Activated T-helper 9 cell treated with anti-CD3 and anti-CD28 coated beads, Interleukin-2, amount 50 U/mL, for 16 hours (primary cell): ENCODE measurements at places on chromosomes 7 and 10.
A peak's percentile ranks its signal among the peaks of the same experiment; 100 is the strongest.

DNA sequence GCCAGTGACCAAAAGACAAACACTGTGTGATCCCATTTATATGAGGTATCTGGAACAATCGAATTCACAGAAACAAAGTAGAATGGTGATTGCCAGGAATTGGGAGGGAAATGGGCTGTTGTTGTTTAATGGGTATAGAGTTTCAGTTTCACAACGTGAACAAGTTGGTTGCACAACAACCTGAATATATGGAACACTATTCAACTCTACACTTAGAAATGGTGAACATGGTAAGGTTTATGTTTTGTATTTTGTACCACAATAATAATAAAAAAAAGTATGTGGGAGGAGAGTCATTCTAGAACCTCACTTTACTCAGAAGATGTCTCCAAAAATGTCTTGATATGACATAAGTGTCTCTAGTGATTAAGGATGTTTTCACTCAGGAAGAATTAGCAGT lies 85.2 kb upstream of the SGCE start:
- no peak for DNase-seq

- DNase-seq = peak; percentile 10
These were observed 444.7 kb downstream of the DGKB start for GRCh38 chr7:14457568-14458453.

DNA sequence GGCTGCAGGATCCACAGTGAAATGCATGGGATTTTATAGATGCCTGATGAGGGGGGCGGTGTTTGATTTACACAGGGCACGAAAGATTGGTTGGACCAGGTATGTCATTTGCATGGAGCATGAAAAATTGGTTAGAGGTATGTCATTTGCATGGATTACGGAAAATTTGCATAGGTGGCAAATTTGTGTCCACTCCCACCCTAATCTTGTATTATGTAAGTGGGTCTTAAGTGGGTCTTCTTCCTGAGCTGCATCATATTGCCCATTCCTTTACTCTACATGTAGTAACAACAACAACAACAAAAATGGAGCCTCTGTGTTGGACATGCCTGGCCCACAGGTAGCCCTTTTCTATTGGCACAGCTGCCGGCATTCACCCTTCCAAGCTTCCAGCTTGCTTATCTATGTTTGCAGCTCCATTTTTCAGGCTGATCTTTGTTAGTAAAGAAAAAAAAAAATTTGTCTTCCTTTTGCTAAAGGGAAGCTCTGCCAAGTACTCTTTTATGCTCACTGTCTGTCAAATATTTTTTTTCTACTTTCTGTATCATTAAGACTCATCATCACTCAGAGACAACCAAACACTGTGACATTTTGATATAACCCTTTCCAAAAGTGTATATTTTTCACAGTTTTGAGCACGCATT lies 10.3 kb upstream of the ZNF273 start:
- no peak for DNase-seq

DNA sequence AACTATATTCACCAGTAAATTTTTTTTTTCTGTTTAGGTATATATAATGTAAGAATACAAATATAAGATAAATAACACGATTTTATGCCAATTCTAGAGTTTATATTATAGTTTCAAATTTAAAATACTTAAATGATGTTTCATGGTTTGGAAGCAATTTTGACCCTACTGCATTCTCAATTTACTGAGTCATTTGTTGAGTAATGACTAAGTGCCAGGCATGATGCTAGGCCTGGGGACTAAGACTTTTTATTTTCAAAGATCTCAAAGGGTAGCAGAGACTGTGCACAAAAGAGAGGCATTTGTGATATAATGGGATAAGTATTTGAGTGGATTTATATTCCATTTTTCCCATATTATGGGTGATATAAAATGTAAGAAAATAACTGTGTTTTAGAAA lies 78.9 kb upstream of the SMIM30 start:
- DNase-seq = no peak

- DNase-seq = no peak
These were observed 145.5 kb upstream of the CELF2 start for GRCh38 chr10:10872035-10872673.

- no peak for DNase-seq
These were observed 3.4 kb upstream of the MINDY3 start for GRCh38 chr10:15863733-15864132.

GRCh38 chr7:157007470-157008066 lies 2.9 kb downstream of the MNX1 start:
- no peak for DNase-seq

- DNase-seq = no peak
These were observed 6.7 kb downstream of the BHLHA15 start for GRCh38 chr7:98217623-98218582.

GRCh38 chr10:112775892-112776674 lies 174.0 kb upstream of the TCF7L2 start:
- DNase-seq = no peak

GRCh38 chr7:154781369-154782303 lies 221.3 kb downstream of the PAXIP1 start:
- DNase-seq = no peak

- no peak for DNase-seq
These were observed 73.1 kb downstream of the CRPPA start for GRCh38 chr7:16348251-16348650.

DNA sequence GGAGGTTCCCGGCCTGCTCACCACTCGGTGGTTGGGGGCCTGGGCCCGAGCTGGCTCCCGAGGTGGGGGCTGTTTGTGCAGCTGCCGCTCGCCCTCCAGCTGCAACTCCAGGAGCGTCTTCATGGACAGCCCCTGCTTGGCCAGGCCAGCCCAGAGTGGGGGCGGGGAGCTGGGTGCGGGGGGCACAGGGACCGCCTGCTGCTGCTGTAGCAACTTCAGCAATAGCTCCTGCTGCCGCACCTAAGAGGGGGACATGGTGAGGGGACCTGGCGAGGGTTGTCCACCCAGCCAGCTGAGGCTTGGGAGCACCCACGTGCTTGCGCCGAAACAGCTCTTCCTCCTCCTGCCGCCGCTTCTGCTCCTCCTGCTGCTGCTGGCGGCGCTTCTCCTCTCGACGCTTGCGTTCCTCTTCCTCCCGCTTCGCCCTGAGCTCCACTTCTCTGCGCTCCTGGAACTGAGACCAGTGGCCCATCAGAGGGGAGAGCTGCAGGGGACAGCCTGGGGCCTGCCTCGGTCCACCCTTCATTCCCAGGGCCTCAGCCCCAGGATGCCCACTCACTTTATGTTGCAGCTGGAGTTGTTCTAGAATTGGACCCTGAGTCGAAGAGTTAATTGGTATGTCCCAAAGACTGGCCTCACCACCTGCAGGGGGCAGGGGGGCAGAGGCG lies 9.6 kb downstream of the GNB2 start:
- no peak for DNase-seq

DNA sequence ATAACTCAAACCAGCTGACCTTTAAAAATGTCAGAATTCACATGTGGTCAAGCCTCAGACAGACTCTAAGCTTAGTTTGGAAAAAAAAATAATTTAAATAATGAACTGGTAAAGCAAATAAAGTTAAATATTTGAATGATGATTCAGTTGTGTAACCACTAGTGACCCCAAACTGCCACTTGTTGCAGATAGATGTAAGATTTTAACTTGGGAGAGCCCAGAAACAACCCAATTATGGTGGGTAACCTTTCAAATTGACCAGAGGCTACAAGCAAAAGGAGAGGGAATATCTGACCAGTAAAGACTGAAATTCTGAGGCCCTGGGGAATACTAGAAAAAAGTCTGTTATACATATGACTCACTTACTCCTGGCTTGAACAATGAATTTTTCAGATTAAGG lies 268.1 kb downstream of the HPSE2 start:
- DNase-seq = no peak

DNA sequence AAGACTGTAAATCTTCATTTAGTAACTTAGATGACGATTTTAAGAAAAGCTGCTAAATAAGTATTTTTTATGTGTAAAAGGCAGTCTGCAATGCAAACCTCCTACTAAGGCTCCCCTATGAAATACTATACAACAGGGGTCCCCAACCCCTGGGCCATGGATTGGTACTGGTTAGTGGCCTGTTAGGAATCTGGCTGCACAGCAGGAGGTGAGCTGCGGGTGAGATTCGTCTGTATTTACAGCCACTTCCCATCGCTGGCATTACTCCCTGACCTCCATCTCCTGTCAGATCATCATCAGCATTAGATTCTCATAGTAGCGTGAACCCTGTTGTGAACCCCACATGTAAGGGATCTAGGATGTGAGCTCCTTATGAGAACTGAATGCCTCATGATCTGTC lies 580.4 kb downstream of the MAGI2 start:
- DNase-seq = no peak

GRCh38 chr7:102279537-102280400 lies 6.9 kb upstream of the SH2B2 start:
- peak; percentile 38 for DNase-seq

GRCh38 chr7:129317450-129317849 lies 92.6 kb downstream of the AHCYL2 start:
- DNase-seq = no peak

DNA sequence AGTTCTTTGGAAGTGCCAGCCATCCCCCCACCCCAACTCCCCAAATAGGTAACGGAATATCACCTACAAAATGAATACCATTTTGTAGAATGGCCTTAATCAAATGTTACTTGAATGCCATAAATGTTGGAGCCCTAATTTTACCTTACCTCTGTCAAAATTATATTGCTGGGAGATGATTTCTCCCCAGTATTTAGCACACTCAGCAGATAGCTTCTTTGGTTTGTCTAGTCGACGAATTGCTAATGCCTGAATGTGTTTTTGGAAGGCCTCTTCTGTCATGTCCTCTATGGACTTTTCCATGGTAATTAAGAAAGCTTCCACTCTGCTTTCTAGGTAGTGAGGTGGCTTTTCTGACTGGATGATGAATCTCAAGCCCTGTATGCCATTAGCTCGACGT lies 110.3 kb downstream of the IDE start:
- no peak for DNase-seq

GRCh38 chr7:23967949-23968599 lies 258.1 kb downstream of the STK31 start:
- no peak for DNase-seq
